ENCODE measurements at places on chromosomes 2 and 18.

DNA sequence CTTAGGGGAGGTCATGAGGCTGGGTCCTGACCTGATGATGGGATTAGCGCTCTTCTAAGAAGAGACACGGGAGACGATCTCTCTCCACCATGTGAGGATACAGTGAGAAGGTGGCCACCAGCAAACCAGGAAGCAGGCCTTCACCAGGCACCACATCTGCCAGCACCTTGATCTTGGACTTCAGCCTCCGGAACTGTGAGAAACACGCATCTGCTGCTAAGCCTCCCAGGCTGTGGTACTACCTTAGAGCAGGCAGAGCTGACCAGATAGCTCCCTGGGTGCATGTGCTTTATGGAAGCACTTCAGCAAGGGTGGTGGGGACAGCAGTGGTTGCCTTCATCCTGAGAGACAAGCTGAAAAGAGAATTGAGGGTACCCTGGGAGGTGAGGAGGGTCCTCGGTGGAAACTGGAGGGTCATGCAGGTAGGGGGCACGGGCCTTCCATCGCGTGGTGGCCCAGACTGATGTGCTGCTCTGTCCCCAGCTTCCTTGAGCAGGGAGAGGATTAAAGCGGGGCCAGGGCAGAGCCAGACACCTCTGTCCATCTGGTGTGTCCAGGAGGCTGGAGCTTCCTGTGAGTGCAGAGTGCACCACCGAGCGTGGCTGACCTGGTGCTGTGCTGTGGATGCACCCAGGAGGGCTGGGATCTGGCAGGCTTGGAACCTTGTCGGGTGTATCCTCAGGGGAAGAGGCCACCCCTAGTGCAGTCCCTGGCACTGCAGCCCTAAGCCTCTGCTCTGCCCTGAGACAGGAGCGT is 42.9 kb upstream of the HS6ST1 start:
- no peak for DNase-seq

- DNase-seq, result no peak
These were observed 31.7 kb downstream of the L3MBTL4 start for GRCh38 chr18:6382963-6383362.

GRCh38 chr2:235642446-235643098 is 148.7 kb downstream of the AGAP1 start:
- no peak for DNase-seq

- no peak for DNase-seq
These were observed 1080.0 kb downstream of the DSC3 start for GRCh38 chr18:29962579-29962978.

GRCh38 chr2:226916669-226917068 is 80.8 kb downstream of the RHBDD1 start:
- DNase-seq, result no peak

- DNase-seq, result no peak
These were observed 130.1 kb downstream of the LCLAT1 start for GRCh38 chr2:30577151-30577550.
